Vagina (tissue), 2 donors: ENCODE measurements at places on chromosomes 5 and 9.

DNA sequence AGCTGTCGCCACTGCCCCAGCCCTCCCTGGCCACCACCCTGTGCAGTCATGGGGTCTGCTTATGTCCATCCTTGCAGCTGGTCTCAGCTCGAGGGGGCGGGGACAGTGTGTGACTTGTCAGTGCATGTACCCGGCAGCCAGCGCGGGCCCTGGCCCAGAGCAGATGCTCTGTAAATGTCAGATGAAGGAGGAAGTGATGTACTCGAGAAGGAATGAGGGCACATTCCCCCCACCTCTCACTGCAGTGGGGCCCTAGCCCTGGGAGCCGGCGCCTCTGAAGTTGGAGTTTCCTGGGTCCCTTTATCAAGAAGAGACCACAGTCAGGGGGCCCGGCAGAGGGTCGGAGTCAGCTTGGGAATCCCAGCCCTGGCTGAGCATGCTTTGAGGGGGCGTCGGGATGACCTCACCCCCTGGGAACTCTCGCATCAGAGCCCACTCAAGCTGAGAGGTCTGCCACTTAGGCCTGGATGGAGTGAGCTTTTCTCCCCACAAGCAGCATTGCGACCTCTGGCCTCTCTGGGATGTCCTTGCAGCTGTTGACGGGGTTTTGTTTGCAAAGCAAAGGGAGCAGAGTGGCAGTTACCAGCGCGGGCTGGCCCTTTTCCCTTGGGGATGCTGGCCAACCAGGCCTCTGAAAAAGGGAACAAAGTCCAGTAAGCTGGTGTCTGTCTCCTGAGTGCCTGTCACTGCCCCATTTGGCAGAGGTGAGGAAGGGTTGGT is 19.0 kb downstream of the NEURL1B start:
- no peak for DNase-seq

GRCh38 chr9:16121601-16122286 is 568.9 kb downstream of the CCDC171 start:
- no peak for DNase-seq

- no peak for DNase-seq
These were observed 262.5 kb upstream of the CHD1 start for GRCh38 chr5:99191206-99191745.

- no peak for DNase-seq
These were observed 839 bp downstream of the MED27 start for GRCh38 chr9:132078699-132079356.

GRCh38 chr5:13624283-13625074 is 320.0 kb downstream of the DNAH5 start:
- no peak for DNase-seq

DNA sequence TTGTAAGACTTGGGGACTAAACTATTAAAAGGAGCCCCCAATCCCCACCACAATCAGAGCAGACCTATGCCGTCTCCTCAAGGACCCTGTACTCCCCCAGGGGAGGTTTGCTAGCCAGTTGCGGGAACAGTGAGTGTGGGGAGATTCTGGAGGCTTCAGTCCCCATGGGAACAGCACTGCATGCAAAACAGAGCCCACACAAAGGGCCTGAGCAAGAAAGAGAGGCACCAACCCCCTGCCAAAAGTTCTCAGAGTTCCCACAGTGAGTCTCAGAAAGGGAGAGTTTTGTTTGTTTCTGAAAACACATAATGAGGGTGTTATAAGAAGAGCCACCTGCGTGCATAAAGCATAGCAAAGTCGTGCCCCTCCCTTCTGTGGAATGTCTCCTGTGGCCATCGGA is 56.6 kb downstream of the CFAP90 start:
- DNase-seq = no peak

DNA sequence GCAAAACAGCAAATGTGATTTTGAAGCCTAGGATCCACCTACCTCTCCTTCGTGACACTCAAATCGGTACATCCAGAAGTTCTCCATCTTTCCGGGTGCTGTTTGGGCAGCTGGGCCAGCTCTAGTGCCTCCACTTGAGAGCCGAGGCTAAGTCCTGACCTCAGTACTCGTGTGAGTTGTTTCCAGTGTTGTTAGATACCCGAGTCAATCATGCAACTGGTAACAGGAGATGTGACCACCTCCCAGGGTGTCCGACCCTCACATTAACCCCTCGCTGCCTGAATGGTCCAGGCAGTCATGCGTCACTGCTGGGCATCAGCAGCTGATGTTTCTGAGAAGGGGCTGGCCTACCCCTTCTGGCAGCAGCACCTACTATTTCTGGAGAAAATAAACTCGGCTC is 170.3 kb downstream of the ENTREP1 start:
- DNase-seq = no peak

DNA sequence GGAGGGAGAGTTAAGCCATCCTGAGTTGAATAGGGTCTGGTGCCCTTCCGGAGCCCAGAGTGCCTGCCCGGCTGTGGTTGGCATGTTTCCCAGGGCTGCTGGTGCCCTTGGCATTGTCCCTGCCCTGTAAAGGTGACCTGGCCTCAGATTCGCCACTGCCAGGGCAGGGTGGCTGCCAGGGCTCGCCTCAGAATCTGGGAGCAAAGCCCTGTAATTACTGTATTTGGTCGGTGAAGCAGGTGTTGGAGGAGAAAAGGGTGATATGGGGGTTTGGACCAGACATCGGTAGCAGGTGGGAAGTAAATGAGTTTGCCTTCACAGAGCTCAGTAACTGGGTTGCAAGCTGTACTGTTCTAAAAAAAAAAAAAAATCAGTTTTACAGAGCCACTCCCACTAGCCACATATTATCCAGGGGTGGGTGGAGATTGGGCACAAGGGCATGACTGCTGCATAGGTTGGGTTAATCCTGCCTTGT is 47.6 kb downstream of the RGS3 start:
- no peak for DNase-seq

DNA sequence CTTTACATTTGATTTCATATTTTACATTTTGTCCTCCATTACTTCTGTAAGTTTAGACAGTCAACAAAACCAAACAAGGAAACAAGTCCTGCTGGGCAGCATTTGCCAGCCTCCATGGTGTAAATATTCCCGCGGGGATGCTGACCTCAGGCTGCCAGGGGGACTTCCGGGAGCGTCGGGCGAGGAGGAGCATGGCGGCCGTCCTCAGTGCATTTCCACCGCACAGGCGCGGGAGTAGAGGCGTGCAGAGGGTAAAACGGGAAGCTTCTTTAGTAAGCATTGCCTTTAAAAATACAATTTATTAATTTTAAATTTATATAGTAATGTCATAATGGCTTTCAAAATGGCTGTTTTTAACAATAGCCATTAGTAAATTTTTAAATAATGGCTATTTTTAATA is 385.3 kb upstream of the IRX4 start:
- DNase-seq = peak; percentile 28
